M059J (cell line): ENCODE measurements at places on chromosomes 1 and 21.

- DNase-seq = peak; percentile 40
These were observed 42.9 kb upstream of the TDRD10 start for GRCh38 chr1:154459080-154459479.

DNA sequence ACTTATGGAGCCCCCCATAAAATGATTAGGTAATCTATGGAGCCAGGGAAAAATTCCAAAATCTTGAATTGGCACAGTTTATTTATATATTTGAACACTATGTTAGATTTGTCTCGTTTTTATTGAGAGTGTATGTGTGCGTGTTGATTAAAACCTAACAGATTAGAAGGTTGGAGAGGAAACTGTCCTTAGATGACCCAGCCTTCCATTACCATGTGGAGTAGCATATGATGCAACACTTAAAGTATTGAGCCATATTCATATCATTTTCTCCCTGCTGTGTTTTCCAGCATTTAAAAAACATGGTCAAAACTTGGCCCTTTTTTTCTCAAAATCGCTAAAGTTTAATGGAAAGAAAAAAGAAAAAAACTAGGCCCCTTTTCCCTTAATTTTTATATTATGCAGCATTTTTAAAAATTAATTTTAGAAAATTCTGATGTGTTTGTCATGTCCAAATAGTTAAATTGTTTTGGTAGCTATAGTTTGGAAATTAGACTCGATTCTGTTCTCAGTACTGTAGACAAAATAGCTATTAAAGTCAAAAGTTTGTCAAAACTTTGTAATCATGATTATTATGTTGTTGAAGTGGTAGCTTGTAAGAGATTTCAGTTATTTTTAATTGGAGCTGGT, 2.3 kb downstream of the LRRC8D start:
- DNase-seq = peak; percentile 19

DNA sequence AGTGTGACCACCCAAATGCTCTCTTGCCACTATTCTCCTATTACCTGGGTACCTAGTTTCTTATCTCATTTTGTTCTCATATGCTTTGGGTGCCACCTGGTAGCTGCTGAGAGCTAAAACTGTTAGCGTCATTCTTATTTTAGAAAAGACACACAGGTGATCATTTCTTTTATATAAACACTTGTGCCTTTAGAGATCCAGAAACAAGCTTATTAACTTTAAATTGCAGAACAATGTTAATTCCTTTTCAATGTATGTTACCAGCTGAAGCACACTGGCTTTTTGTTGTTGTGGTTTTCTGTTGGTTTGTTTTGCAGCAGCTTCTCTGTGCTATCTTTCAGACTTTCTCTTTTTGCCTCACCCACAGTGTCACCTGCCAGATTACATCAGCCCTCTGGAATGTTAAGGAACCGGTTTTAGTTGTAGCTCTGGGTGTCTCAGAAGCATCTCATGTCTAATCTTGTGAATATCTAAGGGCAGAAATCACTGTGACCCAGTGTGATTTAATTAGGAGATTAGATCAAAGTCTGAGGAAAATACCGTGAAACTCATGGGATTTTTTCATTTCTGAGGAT, 43.4 kb upstream of the SLC19A2 start:
- DNase-seq = peak; percentile 57

DNA sequence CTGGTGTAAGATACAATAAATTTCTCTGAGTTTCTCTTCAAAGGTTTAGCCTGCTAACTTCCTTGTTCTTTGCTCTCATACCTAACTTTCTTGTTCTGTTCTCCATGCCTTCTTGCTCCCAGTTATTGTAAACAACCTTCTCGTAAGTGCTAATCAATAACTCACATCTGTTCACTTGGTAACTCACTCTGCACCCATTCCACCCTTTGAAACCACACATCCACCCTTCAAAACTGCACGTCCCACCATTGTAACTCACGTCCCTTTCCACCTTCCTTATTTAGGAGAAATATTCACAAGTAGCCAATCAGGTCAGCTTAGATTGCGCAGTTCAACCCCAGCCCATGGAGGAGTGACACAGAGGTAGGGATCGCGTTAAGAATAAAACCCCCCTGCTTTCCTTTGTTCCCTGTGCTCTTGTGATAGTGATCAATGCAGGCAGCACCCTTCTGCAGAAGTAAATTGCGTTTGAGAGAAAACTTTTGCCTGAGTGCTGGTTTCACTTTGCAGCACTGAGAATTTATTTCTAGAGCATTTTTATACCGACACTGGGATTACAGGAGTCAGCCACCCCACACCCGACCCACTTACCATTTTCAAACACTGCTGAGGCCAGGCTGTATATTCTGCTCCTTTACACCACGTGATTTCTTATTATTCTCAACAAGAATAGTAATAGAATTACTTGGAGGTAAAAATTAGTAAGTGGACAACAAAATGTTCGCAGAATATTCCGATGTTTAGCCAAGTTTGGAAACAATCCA, 789.2 kb upstream of the RGS18 start:
- no peak for DNase-seq

- no peak for DNase-seq
These were observed 209.0 kb upstream of the VAMP3 start for GRCh38 chr1:7561936-7562728.

GRCh38 chr1:79472067-79472656, 465.6 kb upstream of the ADGRL4 start:
- no peak for DNase-seq

GRCh38 chr1:8370046-8370881, 52.4 kb downstream of the SLC45A1 start:
- no peak for DNase-seq

DNA sequence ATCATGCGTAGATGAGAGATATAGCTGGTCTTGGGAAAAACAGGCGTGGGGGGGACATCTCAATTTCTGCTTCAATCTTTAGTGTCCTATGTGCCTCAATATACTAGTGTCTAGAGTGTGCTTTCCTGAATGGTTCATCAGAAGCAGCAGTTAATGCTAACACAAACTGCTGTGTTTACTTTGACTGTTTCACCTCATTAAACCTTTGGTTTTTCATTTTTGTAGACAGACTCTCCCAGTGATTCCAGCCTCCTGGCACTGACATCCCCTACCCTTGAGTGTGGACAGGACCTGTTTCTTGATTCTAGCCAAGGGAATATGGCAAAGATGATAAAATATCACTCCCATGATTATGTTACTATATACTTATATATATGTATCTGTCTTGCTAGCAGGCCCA, 37.6 kb downstream of the ZYG11A start:
- DNase-seq = no peak

DNA sequence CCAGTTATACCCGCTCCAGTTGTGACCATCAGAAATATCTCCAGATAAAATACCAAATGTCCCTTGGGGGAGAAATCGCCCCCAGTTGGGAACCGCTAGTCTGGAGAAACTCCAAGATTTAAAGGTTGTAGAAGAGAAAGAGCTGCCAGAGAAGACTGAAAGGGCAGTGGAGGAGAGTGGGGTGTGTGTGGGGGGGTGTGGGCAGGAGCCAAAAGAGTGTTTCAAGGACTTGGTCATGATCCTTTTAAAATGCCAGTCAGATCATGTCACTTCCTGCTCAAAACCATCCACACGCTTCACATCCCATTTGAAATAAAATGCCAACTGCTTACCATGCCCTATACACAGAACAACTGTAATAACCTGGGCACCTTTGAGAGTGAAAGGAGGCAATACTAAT, 3.4 kb upstream of the HEYL start:
- DNase-seq = peak; percentile 85
